GM10248 (cell line): ENCODE measurements at places on chromosomes 5 and 9.

GRCh38 chr5:73214996-73215395 lies 42.0 kb downstream of the TMEM174 start:
- DNase-seq = no peak

DNA sequence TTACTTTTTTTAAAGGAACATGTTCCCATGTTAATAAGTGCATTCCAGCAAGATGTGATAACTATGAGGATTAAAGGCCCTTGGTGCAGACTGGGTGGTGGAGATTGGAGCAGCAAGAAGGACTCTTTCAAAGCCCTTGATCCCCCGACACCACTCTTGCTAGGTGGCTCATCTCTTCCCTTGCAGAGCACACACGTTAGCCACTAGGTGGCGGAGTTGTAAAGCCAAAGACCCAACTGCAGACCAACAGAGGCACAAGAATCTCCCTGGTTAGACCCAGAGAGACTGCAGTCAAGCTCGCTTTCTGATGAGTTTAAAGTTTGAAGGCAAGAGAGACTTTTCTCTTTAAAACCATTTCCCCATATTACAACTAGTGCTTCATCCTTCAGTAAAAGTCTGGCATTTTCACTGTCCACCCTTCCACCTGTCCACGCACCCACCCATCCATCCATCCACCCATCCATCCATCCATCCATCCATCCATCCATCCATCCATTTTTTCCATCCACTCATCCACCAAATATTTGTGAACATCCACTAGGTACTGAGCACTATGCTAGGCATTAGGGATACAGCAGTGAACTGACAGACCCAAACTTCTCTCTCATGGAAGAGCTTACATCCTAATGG lies 226.9 kb downstream of the MSX2 start:
- DNase-seq = peak; percentile 72

DNA sequence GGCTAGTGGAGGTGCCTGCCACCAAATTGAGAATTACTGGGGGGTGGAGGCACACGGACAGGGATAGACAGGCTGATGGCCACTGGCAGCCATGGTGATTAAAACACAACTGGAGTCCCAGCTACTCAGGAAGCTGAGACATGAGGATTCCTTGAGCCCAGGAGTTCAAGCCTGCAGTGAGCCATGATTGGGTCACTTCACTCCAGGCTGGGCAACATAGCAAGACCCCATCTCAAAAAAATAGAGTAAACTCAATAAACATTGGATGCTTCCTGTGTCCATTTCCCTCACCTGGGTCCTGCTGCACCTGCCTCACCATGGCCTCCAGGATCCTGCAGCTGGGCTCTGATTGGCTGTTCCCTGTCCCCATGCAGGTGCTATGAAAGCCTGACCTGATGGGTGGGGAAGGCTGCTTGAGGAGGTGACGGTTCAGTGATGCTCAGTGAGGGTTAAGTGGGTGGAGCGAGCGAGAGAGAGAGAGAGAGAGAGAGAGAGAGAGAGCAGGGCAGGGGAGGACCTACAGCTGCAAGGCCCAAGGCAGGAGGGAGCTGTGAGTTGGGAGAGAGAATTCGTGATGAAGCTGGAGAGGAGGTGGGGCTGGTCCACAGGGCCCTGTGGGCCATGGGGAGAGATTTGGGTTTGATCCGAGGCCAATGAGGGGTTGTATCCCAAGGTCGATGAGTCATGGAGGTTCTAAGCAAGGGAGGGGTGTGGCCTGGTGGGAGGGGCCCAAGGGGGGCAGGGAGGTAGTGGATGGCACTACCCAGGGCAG lies 36.7 kb upstream of the FUBP3 start:
- no peak for DNase-seq

DNA sequence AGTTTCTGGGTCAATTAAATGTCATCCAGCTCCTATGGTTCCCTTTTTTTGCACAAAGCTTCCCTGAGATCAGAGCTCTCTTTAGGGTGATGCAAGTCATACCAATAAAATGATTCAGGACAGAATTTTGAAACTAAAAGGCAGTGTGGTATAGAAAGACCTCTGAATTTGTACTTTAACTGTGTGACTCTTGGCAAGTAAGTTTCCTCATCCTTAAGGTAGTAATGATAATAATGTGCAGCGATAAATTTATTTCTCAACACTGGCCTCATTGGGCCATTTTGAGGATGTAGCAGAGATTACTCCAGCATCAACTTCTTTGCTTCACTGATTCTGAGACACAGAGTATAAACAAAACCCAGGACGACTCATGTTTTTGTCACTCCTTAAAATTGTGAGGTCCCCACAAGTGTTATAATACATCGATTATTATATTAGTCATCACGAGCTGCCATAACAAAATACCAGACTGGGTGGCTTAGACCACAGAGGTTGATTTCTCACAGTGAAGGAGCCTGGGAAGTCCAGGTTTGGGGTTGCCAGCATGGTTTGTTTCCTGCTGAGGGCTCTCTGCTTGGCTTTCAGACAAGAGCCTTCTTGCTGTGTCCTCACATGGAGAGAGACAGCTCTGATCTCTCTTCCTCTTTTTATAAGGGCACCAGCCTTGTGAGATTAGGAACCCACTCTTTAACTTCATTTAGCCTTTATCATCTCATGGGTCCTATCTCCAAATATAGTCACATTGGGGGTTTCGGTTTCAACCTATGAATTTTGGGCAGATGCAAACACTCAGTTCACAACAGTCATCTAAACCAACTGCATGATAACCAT lies 293.0 kb downstream of the ZNF608 start:
- DNase-seq = peak; percentile 22

DNA sequence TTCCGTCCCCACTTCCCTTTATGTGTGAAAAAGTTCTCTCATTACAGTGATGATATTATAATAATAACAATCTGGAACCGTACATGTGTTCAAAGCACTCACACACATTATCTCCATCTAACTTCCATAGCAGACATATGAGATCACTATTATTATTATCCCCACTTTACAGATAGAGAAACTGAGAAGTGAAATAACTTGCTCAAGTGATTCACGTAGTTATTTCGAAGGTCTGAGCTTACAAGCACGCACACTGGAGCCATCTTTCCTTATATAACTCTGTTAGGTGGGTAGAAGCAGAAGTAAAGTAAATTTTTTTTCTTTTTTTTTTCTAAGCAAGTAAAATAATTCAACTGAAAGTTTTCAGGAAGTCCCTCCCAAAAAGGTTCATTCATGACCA lies 62.9 kb upstream of the PTGER4 start:
- no peak for DNase-seq

DNA sequence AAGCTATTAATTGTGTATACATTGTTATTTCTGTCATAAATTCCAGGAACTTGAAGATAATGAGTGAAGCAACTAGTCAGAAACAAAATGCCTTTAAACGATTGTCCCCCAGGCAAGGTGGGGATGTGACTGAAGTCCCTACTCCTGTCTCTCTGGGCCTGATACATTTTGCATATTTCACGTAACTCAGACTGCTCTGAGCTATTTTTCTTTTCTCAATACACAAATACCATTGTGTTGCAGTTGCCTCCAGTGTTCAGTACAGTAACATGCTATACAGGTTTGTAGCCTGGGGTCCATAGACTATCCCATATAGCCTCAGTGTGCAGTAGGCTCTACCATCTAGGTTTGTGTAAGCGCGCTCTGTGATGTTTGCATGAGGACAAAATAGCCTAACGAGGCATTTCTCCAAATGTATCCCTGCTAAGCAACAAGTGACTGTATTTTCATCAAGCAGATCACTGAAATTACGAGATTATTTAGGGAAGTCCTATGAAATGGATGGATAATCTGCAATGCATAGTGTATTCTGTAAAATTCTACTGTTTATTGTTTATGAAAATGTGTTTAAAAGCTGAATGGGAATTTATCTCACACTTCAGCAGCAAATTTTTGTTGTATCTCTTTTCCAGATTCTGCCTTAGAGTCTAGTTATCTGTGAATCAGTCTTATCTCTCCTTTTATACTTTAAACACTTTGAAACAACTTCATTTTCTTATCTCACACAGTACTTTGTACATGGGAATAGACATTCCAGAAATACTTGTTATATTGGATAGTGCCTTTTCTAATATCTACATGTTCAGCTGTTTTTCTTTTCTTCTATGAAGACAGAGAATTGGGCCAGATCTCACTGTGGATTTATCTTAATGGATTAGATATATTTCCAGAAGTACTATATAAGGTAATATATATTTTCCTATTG lies 150.5 kb downstream of the CD180 start:
- no peak for DNase-seq

DNA sequence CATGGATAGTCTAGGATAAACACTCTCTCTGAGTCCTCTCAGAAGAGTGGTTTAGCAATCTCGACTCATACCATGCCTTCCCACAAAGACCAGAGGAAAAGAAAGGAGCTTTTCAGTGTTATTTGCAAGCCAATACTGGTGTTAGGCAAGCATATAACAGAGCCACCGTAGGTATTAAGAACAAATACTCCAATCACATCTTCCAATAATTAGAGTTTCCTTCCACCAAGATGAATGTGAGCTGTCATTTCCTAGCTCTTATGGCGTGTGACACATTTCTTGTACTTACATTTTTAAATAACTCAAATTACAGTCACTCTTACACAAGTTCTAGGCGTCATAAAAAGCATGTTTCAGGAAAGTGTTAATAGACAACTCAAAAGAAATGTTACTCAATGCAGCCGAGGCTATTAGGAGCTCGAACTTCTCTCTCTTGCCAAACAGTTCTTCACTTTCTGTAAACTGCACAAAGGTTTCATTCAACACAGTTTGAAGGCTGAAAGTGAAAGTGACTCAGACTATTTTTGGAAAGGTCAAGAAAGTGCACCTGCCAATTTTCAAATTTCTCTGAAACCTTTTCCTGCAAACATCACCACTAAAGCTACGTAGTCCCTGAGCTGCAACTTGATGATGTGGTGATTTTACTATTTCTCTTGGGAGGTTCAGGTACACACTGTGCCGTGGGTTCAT lies 153.8 kb downstream of the AUH start:
- peak; percentile 69 for DNase-seq

DNA sequence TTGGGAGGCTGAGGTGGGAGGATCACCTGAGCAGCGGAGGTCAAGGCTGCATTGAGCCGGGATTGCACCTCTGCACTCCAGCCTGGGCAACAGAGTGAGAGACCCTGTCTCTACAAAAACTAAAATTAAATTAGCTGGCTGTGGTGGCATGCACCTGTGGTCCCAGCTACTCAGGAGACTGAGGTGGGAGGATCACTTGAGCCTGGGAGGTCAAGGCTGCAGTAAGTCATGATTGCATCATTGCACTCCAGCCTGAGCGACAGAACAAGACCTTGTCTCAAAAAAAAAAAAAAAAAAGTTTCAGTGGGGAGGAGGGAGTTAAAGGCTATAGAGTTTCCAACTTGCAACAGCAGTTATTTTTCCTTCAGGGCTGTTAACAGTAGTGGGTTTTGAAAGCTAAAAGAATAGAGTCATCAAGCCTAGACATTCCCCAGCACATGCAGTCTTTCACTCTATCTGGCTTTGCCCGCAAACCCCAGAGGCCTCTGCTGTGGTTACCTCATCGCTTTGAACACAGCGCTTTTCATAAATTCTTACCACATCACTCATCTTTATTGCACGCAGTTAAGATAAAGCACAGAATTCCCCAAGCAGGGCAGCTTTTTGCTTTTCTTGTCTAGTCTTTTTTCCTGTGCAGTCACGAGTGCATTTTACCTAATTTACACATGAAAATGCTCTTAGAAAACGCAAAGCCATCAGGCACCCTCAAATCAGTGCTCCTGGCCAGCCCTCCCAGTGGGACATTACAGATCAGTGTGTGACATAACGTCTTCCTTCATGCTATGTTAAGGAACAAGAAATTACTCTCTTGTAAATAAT lies 8.7 kb upstream of the SLC2A8 start:
- DNase-seq = peak; percentile 70

DNA sequence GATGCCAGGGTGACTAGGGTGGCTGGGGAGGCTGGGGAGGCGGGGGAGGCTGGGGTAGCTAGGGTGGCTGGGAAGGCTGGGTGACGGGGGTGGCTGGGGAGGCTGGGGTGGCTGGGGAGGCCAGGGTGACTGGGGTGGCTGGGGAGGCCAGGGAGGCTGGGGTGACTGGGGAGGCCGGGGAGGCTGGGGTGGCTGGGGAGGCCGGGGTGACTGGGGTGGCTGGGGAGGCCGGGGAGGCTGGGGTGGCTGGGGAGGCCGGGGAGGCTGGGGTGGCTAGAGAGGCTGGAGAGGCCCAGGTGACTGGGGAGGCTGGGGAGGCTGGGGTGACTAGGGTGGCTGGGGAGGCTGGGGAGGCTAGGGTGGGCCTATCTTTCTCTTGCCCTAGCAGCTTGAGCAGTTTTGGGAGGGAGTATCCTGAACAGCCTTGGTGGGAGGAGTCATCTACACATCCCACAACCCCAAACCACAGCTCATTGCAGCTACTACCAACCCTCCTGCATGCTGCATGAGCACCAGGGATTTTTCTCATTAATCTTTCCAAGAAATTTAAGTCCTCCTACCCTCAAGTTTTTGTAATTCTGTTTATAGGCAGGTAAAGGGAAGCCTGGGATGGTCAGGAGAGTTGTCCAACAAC lies 203.2 kb upstream of the IRX1 start:
- DNase-seq = peak; percentile 39

- no peak for DNase-seq
Observed at GRCh38 chr9:136455043-136456002, 15.7 kb upstream of the INPP5E start.

DNA sequence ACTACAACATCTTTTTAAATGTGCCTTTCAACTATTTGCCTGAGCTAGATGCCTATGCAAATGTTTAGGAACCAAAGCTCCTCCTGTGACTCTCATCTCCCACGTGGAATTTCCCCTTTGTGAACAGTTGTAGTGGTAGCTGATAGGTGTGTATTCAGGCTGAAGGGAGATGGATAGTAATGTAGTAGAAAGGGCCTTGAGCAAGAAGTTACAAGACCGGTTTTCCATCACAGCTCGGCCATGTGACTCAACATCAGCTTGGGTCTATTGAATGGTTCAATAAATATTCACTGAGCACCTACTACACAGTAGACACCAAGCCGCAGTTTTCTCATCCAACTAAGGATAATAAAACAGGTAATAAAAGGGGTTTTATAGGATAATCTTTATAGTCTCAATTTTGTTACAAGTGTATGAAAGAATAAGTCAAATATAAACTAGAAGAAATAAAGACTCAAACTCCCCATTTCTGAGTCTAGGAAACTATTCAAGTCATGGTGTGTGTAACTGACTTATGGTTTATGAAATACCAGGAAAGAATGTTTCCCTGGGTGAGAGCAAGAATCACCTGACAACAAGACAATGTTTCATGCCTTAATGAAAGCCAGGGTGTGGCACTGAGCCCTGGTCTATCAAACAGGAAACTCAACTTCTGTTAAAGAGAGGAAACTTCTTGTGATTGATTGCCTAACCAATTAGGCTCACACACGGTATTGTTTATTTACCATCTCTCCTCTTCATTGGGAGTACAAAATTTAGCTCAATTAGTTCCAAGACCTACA lies 187.1 kb upstream of the SPEF2 start:
- no peak for DNase-seq

- DNase-seq = no peak
Observed at GRCh38 chr5:68822796-68823195, 271.0 kb upstream of the SLC30A5 start.

GRCh38 chr9:90891308-90892040 lies 89.9 kb downstream of the SYK start:
- DNase-seq = no peak
